ENCODE measurements at places on chromosomes 5 and 9.

DNA sequence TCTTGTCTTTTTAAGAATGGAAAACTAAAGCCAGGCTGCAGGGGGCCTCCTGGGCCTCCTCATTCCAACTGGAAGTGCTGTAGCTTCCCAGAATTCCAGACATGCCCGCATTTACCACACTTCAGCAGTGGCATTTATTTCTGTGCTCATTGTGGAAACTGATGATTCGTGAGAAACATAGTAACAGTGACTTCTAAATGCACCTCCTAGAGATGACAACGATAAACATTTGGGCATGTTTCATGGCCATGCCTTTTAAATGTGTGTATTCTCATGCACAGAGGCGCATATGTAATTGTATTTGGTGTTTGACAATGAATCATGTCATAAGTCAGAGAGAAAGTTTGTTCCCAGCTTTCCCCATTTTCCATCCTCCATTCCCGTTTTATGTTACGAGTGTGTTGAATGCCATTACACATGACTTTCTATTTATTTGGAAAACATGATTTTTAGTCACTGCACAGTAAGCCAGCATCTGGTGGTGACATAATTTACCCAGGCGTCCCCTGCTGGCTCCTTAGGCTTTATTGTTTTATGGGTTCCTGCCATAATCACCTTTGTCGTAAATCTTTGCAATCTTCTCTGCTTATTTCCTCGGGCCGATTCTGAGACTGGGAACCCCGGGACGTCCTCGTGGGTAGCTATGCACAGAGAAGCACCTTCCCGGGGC is 68.8 kb upstream of the FCN2 start:
- no peak for DNase-seq

DNA sequence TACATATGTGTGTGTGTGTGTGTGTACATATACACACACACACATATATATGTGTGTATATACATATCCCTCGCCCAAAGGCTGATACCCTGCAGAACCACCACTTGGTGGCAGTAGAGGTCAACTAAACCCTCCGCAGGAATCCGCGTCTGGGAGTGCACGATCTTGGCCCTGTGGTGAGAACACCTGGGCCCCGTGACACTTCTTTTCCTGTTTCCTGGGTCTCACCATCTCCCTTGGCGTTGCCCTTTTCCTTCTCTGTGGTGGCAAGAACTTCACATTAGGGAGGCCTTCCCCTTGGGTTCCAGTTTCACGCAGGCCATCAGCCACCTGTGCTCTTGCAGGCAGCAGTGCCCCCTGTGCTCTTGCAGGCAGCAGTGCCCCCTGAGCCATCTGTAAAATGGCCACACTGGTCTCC is 8.2 kb downstream of the IL9 start:
- peak; percentile 24 for DNase-seq

- DNase-seq = no peak
Observed at GRCh38 chr9:107707428-107707837, 217.9 kb upstream of the KLF4 start.

DNA sequence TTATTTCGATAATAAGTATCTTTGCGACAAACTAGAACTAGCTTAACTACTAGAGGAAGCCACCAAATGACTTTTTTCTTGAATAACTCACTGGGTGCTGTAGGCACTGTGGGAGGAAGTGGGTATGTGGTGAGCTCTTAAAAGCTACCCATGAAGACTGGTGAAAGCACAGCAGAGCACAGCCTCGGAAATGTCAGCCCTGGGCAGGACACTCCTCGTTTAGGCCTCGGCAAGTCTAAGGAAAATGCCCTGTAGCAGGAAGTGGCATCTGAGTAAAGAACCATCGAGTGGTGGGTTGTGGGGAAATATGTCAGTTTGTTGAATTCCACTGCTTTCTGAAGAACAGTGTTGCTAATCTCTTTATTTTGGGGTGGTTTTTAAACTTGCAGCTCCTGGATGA is 44.0 kb upstream of the NCS1 start:
- DNase-seq = peak; percentile 55

- DNase-seq = no peak
Observed at GRCh38 chr9:84481231-84481630, 140.7 kb upstream of the SLC28A3 start.

GRCh38 chr5:148333262-148333849 is 2.0 kb upstream of the SPINK9 start:
- no peak for DNase-seq

DNA sequence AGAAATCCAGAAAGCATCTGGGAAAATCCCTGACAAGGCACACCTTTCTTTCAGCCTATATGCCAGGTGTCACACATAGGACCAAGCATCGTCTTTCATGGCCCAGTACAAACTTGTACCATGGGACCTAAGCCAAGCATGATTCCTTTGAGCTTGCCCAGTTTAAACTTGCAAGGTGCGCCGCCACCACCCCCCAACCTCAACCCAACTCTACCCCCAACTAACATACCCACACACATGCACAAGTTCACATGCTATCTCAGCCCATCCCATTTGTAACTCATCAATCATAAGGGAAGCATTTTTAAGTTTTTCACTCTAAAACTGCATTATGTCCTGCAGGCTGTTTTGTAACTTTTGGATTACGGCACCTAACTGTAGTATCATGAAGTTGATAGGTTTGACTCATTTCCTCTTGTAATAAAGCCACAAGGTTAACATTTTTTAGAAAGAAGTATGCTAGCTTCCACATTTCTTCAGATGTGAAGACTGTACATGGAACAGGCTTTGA is 145.9 kb upstream of the FST start:
- DNase-seq = no peak

GRCh38 chr9:8802242-8802641 is 1002.7 kb upstream of the DMAC1 start:
- DNase-seq = no peak

DNA sequence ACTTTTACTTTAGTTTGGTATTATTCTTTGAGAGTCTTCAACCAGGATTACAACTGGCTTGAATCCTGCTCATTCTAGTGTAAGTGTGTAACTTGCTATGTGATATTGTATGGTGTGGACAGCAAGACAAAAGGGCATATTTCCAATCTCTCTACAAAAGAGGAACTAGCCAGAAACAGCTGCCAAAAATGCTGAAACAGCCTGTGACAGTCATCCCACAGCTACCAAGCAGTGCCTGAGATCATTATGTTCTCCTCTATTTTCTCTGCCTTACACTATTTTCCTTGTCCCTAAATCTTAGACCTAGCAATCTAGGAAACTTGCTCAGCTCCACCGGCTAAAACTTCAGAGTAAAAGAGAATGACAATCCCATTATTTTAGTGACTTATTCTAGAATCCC is 42.8 kb downstream of the WDR41 start:
- no peak for DNase-seq

DNA sequence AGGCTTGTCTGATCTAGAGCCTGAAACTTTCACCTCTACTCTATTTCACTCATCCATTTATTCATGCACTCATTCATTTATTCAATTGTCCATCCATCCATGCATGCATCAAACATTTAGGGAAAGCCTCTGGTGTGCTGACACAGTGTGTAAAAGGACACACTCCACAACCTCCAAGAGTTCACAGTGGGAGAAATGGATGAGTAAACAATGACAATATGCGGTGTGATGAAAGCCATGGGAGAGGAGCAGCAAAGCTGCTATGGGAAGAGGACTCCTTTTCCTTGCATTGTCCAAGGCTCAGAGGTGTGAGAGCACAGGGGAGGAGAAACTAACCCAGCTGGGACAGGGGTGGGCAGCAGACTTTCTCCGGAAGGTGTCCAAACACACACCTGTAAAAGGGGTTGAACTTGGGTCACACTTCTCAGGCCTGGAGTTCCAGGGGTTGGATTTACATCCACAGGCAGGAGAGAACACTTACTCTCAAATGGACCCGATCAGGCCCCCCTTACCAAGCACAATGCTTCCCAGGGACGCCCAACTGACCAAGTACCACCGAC is 21.2 kb upstream of the PFDN1 start:
- DNase-seq = no peak

GRCh38 chr9:105341434-105342146 is 97.1 kb downstream of the SLC44A1 start:
- no peak for DNase-seq

DNA sequence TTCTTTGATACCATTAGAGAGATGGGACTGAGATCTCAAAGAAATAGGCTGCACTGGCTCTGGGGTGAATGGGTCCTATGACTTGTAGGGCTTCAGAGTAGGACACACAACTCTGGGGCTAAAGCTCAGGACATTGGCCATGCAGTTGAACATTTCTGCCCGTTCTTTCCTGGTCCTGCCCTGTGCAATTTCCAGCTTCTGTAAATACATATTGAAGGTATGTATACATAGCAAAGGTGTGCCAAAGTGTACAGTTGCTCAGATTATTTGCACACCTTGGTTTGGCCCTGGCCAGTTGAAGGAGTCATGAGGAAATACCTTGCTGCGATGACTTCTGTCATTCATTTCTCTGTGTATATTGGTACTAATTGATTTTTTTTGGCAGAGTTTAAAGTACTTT is 52.8 kb upstream of the TAF11L2 start:
- DNase-seq = no peak

Data from stimulated activated CD4-positive, alpha-beta T cell treated with anti-CD3 and anti-CD28 coated beads, Interleukin-12 subunit alpha, Interleukin-12 subunit beta, amount 100 ng/mL, for 24 hours (primary cell).